ENCODE measurements at places on chromosomes 6 and 20.
A peak's percentile ranks its signal among the peaks of the same experiment; 100 is the strongest.

DNA sequence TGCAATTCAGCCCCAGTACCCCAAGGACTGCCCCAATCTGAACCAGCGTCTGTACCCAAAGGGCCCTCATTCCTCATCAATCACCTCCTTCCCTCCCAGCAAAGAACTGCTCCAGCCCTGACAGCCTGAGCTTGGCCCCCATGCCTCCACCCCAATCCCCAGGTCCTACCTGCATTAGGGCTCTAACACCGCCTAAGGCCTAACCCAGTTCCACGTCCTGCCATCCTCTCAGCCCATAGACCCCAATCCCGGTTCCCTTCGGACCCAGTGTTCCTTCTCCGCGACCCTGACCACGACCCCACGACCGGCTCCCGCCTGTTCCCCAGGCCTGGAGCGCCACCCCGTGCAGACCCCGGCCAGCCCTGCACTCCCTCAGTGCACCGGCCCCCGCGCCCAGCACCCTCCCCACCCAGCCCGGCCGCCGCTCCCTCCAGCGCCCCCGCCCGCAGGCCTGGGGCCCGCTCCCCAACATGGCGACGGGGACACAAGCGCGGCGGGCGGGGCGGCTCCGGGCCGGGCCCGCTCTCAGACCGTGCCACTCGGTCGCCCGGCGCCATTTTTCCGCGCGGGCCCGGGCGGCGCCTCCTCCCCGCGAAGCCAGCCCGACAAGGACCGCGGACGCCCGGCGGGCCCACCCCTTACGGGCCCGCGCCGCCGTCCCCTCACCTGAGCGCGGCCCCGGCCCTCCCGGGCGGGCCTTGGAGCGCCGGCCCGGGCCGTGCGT lies 483 bp downstream of the NCOA6 start:
- ATAC-seq = peak; percentile 87

- ATAC-seq = no peak
These were observed 39.8 kb downstream of the CD164 start for GRCh38 chr6:109342506-109342905.

GRCh38 chr6:16396497-16397319 lies 158.3 kb downstream of the GMPR start:
- no peak for ATAC-seq

DNA sequence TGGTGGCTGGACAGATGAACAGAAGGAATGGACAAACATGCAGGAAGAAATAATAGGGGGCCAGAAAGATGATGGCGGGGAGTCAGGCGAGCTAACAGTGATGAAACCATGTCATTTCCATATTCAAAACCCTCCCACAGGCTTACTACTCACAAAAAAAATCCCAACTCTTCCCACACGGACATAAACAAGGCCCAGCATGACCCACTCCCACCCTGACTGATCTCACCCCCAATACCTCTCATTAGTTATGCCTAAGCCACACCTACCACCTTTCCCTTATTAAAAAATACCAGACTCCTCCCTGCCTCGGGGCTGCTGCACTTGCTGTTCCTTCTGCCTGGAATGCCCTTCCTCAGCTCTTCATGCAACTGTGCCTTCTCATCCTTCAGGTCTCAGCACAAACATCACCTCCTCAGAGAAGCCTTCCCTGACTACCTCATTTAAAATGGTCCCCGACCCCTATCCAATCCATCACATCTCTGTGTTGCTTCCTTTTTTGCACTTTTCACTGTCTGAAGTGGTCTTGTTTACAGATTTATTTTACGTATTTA lies 145.8 kb downstream of the PREX1 start:
- ATAC-seq = no peak

GRCh38 chr6:28368522-28368921 lies 18.8 kb downstream of the ZKSCAN3 start:
- ATAC-seq = no peak

DNA sequence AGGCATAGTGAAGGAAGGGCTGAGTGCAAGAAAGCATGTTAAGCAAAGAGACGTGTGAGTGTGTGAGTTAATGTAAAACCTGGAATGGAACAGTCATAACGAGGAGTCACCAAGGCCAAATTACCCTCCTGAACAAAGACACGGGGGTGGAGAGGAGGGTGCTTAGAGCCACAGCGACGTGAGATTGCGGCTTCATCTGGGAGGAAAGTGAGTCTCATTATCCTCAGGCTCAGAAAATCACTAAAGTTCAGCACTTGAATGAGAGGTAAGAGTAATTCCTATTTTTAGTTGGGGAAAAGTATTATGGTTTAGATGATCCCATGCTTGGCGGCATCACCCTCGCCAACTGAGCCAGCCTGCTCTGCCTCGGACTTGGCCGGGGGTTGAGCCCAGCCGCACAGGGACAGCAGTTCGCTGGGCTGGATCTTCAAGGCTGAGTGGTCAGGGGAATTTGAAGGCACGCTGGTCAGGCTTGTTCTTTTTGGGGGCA lies 136.6 kb downstream of the DTNBP1 start:
- ATAC-seq = no peak

- no peak for ATAC-seq
These were observed 25.6 kb upstream of the ADGRF4 start for GRCh38 chr6:47672816-47673215.

DNA sequence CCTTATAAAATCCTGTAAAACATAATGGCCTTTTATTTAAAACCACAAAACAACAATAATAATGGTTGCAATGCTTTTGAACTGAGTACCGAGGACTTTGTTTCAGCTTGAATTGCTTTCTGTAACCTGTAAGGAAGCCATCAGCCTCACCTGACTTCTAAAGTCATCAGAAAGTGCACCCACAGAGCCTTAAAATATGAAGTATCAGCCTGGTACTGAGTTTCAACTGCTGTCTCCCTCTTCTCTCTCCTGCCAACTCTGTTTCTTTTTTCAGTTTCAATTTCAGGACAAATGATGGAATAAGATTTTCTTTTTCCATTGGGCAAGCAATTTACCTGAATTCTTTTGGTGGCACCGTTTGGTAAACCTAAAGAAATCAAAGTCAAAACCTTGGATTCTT lies 119.4 kb downstream of the PHACTR1 start:
- ATAC-seq = no peak
